Naive B cell (primary cell): ENCODE measurements at places on chromosomes 7 and 10.

DNA sequence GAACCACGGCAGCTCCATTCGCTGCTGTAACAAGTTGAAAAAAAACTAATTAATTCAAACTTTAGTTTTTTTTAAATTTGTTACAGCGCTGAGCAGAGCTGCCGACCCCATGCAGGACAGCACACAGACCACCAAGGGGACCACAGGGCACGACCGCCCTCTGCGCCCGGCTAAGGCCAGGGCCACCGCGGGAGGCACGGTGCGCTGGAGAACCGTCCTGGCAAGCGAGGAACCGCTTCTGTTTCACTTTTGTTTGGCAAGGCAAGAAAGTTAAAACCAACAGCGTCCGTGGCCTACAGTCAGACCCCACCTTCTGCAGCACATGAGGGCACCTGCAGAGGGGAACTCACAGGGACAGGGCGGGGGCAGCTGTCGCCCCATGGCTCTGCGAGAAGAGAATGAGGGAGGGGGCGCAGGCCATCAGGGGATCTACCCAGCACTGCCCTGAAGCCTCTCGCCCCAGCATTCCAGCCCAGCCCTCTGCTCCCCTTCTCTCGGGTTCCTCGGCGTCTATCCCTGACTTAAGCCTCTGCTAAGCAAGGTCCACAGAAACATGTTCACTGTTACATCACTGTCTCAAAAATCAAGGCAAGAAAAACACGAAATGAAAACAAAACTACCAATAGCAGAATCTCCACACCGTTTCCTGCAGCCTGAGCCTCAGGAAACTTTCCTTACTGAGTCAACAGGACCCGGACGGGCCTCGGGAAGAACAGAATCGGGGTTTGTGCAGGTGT is 204.4 kb downstream of the DIP2C start:
- peak; percentile 42 for DNase-seq

DNA sequence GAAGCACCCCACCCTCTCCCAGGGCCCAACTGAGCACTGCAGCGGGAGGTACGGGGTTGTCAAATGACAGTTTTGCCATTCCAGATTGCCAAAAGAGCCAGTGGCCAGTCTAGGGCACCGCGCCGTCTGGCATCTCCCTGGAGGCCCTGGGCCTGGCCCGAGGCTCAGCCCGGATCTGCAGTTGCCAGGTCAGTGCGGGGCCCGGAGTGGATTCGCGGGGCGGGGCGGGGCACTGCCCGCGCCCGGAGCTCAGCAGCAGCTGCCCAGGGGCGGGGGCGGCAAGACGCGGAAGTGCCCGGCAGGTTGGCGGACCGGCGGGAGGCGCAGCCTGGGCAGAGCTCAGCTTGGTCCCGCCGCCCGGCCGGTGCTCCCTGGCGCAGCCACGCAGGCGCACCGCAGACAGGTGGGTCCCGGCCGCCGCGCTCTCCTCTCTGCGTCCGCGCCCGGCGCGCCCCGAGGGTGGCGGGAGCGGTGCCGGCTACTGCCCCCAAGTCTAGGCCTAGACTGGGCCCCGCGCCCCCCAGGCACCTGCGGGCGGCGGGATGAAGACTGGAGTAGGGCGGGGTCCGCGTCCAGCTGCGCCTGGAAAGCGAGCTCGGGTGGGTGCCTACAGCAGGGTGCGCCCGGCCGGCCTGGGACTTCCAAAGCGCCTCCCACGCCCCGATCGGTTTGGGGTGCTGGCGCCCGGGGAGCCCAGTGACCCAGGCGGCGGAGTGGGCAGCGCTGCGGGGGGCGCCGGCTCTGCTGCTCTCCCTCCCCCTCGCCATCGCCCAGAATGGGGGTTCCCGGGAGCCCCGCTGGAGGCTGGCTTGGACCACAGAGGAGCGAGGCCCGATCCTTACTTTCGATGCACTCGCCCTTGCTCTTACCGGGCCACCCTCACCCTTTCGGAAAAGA is at the start of gene IRF5:
TSS of gene IRF5 (plus strand) at position 281 of the 897 bp plus-strand sequence. CDS start 4,155 bp downstream, outside the sequence.
- DNase-seq, result peak; percentile 46

- no peak for DNase-seq
Observed at GRCh38 chr10:76082232-76082631, 650.8 kb downstream of the LRMDA start.

- DNase-seq, result no peak
Observed at GRCh38 chr10:67790534-67791408, 47.2 kb downstream of the DNAJC12 start.

GRCh38 chr7:29839921-29840320 is 33.6 kb downstream of the WIPF3 start:
- DNase-seq, result no peak
